Left hindlimb (tissue), 1 donor: ENCODE measurements at places on chromosomes 11 and 22.

DNA sequence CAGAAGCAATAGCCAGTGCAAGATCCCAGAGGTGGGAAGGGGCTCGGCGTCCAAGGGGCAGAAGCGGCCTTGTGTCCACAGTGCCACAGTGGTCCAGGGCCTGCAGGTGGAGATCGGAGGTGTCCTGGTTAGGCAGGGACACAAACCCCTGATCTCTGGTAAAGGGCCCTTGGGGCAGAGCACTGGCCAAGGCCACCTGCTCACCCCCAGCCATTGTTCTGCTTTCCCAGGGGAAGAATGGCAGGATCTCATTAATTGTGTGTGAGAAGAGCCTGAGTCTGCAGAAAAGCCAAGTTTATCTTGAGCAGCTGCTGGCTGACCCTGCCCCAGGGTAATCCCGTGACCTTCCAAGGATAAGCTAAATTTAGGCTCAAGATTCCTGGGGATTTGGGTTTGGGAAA, 3.1 kb upstream of the CLDN5 start:
- no peak for DNase-seq

- no peak for DNase-seq
Observed at GRCh38 chr11:122788781-122789535, 49.3 kb upstream of the CRTAM start.

GRCh38 chr22:44335066-44335839, 22.5 kb upstream of the SHISAL1 start:
- no peak for DNase-seq

GRCh38 chr11:106848526-106848925, 169.8 kb downstream of the GUCY1A2 start:
- no peak for DNase-seq

GRCh38 chr11:24635588-24636290, 138.9 kb downstream of the LUZP2 start:
- no peak for DNase-seq
